ENCODE measurements at places on chromosomes 12 and 14.

DNA sequence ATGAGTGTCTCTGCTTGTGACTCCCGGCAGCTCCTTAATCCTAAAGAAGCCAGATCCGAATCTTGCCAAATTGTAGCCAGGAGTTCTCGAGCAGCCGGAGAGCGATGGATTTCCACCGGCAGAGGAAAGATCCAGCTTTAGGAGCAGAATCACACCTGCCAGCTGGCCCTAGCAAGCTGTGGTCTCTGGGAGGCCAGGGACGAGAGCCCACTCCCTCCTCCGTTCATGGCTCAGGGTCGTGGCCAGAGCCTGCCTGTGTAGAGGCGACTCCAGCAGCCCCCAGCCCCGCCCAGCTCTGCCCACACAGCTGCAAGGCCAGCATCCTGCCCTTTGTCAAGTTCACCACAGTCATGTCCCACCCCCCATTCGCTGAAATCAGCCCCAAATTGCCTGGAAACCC is 121.0 kb downstream of the SCARB1 start:
- no peak overlapping the region for H3K27ac ChIP-seq
- H3K27me3 ChIP-seq, result no peaks in the 10 kb centered on the region
- no peak for DNase-seq
- H3K4me1 ChIP-seq, result peaks cover 11% of the 10 kb centered on the region
- H3K4me3 ChIP-seq, result no peak overlapping the region

DNA sequence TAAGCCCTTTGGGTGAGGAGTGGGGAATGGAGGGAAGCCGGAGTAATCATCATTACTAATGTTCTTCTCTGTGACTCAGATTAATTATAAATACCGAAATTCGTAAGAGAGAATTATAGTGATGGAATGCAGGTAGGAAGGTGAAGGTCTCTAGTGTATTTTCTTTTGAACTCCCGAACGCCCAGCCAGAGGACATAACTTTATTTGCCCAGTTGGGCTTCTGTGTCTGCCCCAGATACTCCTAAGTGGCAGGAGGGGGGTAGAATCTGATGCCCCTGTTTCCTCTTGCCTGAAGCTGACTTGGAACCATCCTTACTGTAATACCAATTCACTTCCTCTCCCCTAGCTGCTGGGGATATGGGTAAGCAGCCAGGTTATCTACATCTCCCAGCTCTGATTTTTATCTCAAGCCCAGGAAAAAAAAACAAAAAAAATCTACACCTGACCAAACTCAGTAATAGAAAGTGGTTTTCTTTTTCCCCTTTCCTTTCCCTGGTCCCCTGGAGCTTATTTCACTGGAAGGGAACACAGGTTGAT is 84.4 kb upstream of the CISTR start:
- no peak overlapping the region for H3K4me3 ChIP-seq
- no peak overlapping the region for H3K27ac ChIP-seq
- H3K4me1 ChIP-seq, result no peaks in the 10 kb centered on the region
- no peak for DNase-seq
- H3K27me3 ChIP-seq, result peaks cover 56% of the 10 kb centered on the region

DNA sequence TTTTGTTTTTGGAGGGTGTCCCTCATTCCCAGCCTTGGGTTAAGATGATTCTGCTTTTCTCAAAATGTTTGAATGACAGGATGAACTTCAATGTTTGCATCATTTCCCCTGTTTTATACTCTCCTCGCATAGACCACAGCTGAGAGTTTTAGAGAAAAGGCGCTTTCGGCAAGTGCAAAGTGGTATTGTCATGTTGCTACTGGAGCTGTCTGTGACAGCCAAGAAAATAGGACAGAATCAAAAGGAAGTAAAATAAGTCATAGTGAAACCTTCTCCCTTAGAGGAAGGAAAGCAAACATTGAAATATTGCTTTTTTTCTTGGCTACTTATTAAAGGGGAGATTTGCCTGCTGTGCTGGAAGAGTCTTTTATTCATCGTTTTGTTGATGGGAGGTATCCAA is 33.5 kb upstream of the ARHGAP5 start:
- H3K4me1 ChIP-seq, result peaks cover 5% of the 10 kb centered on the region
- DNase-seq, result no peak
- no peaks in the 10 kb centered on the region for H3K27me3 ChIP-seq
- no peak overlapping the region for H3K27ac ChIP-seq
- no peaks in the 10 kb centered on the region for H3K36me3 ChIP-seq

GRCh38 chr12:69341328-69341727 is 6.9 kb upstream of the LYZ start:
- no peaks in the 10 kb centered on the region for H3K4me1 ChIP-seq
- H3K36me3 ChIP-seq, result no peaks in the 10 kb centered on the region
- DNase-seq, result no peak
- H3K4me3 ChIP-seq, result no peak overlapping the region
- no peaks in the 10 kb centered on the region for H3K27me3 ChIP-seq
- H3K27ac ChIP-seq, result no peak overlapping the region

DNA sequence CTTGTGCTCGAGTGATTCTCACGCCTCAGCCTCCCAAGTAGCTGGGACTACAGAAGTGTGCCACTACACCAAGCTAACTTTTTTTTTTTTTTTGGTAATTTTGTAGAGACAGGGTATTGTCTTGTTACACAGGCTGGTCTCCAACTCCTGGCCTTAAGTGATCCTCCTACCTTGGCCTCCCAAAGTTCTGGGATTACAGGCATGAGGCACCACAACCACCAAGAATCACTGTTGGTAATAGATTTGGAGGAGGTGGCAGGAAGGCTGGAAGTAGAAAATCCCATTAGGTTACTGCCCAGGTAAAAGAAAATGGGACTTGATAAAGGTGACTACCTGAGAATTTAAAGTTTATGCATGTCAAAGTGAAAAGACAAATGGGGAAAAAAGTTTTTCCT is 1.4 kb upstream of the CDCA4 start:
- no peak overlapping the region for H3K4me3 ChIP-seq
- no peak for DNase-seq
- H3K4me1 ChIP-seq, result peaks cover 11% of the 10 kb centered on the region
- no peak overlapping the region for H3K27ac ChIP-seq

- no peak overlapping the region for H3K4me3 ChIP-seq
- peaks cover 95% of the 10 kb centered on the region for H3K27me3 ChIP-seq
- no peak for DNase-seq
- no peak overlapping the region for H3K27ac ChIP-seq
- H3K36me3 ChIP-seq, result no peaks in the 10 kb centered on the region
These were observed 41.4 kb upstream of the TBX5 start for GRCh38 chr12:114447274-114447716.

DNA sequence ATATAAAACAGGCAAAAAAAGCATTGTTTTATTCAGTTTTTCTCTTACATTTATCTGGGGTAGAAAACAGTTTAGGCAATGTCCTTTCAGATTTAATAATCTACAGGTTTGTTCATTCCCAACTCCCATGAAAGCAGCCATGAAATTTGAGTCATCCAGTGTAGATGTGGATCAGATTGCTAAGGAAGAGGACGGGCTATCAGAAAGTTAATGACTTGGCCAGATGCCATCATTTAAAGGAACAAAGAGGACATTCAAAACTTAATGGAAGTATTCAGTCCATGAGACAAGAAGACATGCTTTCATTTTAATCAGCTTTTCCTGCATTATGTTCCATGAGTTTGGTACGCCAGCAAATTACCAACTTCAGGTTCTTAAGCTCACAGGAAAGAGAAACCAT is 31.1 kb upstream of the POC1B start:
- H3K4me3 ChIP-seq, result no peak overlapping the region
- H3K36me3 ChIP-seq, result no peaks in the 10 kb centered on the region
- no peak for DNase-seq

- no peak for DNase-seq
- H3K4me3 ChIP-seq, result no peak overlapping the region
- no peaks in the 10 kb centered on the region for H3K36me3 ChIP-seq
- no peak overlapping the region for H3K27ac ChIP-seq
These were observed 104.7 kb upstream of the RAP1B start for GRCh38 chr12:68505970-68506369.

GRCh38 chr12:43381879-43382278 is 170.1 kb downstream of the ADAMTS20 start:
- H3K4me1 ChIP-seq, result no peaks in the 10 kb centered on the region
- H3K36me3 ChIP-seq, result no peaks in the 10 kb centered on the region
- H3K27me3 ChIP-seq, result no peaks in the 10 kb centered on the region
- no peak overlapping the region for H3K4me3 ChIP-seq

DNA sequence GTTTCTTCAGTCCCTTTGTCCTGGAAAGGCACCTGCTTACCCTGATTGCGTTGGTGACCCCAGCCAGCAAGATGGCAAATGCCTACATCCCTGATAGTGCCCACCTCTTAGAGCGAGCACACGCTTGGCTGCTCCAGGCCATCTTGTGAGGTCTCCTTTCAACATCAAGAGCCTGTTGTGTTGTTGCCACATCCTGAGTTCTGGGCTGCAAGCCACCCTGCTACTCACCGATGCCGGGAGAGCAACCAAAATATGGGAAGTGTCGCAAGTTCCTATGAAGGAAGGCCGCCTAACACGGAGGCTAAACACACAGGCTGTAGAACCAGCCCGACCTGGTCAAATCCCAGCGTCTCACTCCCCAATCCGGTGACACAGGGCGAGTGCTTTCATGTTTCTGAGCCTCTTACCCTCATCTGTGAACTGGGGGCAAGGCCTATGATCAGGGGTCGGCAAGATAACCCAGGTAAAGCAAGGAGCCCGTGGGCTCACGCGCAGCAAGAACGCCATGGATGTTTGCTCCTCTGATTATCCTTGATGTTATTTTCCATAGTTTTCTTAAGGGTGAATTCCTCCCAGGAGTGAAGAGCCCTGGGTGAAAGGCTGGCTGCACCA is 98.4 kb downstream of the LGMN start:
- H3K27ac ChIP-seq, result no peak overlapping the region
- H3K4me3 ChIP-seq, result peak overlapping the region; percentile 11
- H3K36me3 ChIP-seq, result no peaks in the 10 kb centered on the region
- DNase-seq, result no peak

DNA sequence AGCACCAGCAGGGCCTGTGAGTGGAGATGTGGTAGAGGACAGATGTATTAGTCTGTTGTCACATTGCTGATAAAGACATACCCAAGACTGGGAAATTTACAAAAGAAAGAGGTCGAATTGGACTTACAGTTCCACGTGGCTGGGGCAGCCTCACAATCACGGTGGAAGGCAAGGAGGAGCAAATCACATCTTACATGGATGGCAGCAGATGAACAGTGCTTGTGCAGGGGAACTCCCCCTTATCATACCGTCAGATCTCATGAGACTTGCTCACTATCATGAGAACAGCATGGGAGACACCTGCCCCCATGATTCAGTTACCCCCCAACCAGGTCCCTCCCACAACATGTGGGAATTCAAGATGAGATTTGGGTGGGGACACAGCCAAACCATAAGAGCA is 361.9 kb downstream of the VRK1 start:
- H3K36me3 ChIP-seq, result no peaks in the 10 kb centered on the region
- no peak overlapping the region for H3K4me3 ChIP-seq
- no peaks in the 10 kb centered on the region for H3K4me1 ChIP-seq
- H3K27me3 ChIP-seq, result peaks cover 20% of the 10 kb centered on the region

DNA sequence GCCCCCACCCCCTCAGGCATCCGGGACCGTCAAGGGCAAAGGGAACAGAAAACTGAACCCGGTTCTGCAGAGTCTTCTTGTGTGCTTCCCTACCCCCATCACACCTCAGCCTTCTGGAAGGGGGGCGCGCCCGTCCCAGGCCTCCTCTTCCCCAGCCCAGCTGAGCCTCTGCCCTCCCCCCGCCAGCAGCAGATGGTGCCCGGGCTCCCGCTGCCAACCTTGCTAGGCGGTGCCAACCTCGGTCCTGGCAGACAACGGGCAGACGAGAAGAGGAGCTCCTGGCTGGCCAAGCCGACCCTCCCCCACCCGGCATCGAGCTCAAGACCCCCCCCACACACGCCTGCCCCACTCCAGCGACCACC is 8.7 kb downstream of the STAC3 start:
- peak overlapping the region; percentile 13 for H3K4me3 ChIP-seq
- DNase-seq, result no peak
- H3K27ac ChIP-seq, result no peak overlapping the region
- H3K36me3 ChIP-seq, result peaks cover 4% of the 10 kb centered on the region
- H3K4me1 ChIP-seq, result peaks cover 40% of the 10 kb centered on the region

DNA sequence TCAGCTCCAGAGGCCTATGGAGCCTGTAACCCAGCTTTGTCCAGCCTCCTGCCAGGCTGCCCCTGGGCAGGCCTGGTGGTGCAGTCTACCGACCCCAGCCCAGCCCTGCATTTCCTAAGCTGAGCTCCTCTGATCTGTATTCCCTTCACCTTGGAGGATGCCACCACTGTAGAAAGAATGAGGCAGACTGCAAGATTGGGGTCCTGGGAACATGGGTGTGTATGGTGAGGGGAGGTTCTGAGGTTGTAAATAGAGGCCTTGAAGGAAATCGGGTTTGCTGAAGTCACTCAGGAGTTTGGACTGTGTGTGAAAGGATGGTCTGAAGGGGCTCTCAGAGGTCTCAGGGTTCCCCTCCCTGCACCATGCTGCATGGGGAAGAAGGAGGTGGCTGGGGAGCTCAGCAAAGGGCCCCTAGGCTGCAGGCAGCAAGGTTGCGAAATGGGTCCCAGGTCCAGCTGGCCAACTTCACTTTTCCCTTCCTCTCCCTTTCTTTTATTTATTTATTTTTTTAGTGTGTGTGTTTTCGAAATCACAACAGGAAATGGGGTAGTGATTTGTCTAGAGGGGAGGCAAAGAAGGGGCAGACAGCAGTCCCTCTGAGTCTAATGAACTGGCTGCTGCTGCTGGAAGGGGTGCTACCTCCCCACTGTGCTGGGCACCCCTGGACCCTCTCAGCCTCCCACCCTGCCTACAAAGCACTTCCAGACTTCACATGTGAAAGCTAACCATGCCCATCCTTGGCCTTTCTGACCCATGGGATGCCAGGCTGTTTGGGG is 1.2 kb upstream of the LRP1-AS start:
- H3K27ac ChIP-seq, result no peak overlapping the region
- H3K4me1 ChIP-seq, result peaks cover 4% of the 10 kb centered on the region
- H3K4me3 ChIP-seq, result no peak overlapping the region
- peaks cover 96% of the 10 kb centered on the region for H3K36me3 ChIP-seq
- H3K27me3 ChIP-seq, result no peaks in the 10 kb centered on the region
- no peak for DNase-seq

DNA sequence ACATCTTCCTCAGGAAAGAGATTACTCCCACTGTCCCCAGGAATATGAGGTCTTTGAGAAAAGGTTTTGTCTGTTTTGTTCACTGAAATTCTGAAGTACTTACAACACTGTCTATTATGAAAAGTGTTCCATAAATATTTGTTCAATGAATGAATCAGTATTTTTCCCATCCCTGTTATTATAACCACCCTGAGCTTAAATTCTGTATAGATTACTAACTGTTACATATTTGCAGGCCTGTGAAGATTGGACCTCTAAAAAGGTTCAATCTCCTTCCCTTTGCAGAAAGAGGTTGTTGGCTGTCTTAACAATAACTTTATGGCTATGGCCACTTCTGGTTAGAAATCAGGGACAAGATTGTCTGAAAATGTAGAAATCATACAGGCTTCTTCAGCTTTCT is 174.5 kb upstream of the NPAS3 start:
- no peak overlapping the region for H3K27ac ChIP-seq
- no peaks in the 10 kb centered on the region for H3K27me3 ChIP-seq
- H3K4me3 ChIP-seq, result no peak overlapping the region
- no peaks in the 10 kb centered on the region for H3K36me3 ChIP-seq

All from neuronal stem cell (in vitro differentiated cells).